ENCODE measurements at places on chromosomes 1 and 21.

- DNase-seq, result no peak
These were observed 1388.1 kb downstream of the AMY1C start for GRCh38 chr1:105137543-105138457.

DNA sequence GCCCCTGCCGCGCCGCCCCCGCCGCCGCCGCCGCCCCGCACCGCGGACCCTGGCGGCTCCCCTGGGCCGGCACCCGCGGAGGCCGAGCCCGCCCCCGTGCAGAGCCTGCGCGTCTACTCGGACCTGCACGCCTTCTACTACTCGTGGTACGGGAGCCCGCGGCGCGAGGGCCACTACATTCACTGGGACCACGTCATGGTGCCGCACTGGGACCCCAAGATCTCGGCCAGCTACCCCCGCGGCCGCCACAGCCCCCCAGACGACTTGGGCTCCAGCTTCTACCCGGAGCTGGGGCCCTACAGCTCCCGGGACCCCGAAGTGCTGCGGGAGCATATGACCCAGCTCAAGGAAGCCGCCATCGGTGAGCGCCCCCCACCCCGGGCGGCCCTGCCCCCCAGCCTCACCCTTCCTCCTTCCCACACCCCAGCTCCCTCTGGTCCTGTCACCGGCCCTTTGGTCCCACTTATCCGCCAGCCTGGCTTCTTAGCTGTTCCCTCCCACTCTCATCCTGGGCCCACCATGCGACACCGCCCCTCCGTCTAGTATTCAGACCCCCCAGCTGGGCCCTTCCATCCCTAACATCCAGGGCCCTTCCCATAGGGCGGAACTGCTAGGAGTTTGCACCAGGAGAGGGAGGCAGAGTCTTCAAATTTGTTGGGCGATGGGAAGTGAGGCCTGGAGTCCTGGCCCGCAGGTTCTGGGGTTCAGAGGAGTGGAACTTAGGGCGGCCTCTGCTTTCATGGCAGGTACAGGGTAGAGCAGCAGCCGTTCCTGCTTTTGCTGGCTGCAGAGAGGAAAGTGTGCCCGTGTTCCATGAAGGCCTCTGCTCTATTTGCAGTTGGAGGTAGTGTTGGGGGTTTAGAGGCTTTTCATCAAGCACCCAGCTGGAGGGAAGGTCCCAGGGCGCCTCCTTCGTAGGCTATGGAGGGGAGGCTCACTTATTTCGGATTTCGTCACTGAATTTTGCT lies 1.0 kb downstream of the MANEAL start:
- DNase-seq, result no peak

- no peak for DNase-seq
These were observed 63.4 kb downstream of the KCNAB2 start for GRCh38 chr1:6108937-6109614.

DNA sequence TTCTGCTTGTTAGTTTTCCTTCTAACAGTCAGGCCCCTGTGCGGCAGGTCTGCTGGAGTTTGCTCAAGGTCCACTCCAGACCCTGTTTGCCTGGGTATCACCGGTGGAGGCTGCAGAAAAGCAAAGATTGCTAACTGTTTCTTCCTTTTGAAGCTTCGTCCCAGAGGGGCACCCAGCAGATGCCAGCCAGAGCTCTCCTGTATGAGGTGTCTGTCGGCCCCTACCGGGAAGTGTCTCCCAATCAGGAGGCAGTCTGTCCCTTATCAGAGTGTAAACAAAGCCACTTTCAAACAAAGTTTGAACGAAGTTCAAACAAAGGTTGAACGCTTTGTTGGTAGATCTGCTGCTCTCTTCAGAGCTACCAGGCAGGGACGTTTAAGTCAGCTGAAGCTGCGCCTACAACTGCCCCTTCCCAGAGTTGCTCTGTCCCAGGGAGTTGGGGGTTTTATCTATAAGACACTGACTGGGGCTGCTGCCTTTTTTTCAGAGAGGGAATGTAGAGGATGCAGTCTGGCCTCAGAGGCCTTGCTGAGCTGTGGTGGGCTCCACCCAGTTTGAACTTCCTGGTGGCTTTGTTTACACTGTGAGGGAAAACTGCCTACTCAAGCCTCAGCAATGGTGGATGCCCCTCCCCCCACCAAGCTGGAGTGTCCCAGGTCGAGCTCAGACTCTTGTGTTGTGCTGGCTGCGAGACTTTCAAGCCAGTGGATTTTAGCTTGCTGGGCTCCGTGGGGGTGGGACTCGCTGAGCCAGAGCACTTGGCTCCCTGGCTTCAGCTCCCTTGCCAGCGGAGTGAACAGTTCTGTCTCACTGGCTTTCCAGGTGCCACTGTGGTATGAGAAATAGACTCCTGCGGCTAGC lies 401.8 kb downstream of the SRGAP2C start:
- DNase-seq, result no peak

- DNase-seq, result no peak
These were observed 9.4 kb downstream of the IL23R start for GRCh38 chr1:67175530-67176087.

- DNase-seq, result no peak
These were observed 36.5 kb upstream of the ADAMTS1 start for GRCh38 chr21:26881504-26882228.

- DNase-seq, result no peak
These were observed 6.1 kb upstream of the RLF start for GRCh38 chr1:40155135-40155534.

GRCh38 chr1:211517006-211517405 lies 25.0 kb upstream of the RD3 start:
- no peak for DNase-seq

- DNase-seq, result no peak
These were observed 4.9 kb downstream of the AHDC1 start for GRCh38 chr1:27598902-27599528.

DNA sequence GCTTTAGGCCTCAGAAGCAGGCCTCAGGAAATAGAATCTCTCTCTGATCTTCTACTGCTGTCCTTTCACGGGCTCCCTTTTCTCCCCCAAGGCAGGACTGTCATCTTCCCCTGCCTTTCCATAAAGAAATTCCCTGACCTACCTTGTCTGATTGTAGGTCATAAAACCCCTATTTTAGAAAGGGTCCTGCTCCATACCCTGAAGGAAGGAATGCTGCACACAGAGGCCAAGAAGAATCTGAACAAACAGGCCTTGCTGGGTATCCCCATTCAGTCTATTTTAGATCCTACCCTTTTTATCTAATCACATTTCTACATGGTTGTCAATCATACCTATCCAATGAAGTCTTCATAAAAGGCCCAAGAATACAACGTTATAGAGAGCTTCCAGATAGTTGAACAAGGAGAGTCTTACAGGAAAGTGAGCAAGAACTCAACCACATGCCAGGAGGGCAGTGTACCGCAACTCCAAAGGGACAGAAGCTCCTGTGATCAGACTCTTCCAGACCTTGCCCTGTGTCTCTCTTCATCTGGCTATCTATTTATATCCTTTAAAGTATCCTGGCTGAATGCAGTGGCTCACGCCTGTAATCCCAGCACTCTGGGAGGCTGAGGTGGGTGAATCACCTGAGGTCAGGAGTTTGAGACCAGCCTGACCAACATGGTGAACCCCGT lies 93.1 kb downstream of the SLC16A1 start:
- no peak for DNase-seq

DNA sequence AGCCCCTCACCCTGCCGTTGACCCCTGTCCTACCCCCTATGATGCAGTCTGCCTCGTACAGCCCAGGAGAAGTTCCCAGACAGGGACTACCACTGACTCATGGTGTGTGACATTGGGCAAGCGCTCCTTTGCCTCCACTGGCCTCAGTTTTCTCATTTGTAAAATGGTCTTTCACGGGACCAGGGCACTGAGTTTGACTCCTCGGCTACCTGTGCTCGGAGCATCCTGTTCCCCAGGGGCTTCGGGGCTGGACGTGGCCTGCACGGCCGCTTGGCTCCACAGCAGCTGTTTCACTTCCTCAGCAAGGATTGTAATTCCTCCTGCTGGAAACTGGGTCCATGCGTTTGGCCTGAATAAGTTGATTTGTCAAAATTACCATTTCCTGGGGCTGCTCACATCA lies 277.3 kb downstream of the MATN1 start:
- no peak for DNase-seq

DNA sequence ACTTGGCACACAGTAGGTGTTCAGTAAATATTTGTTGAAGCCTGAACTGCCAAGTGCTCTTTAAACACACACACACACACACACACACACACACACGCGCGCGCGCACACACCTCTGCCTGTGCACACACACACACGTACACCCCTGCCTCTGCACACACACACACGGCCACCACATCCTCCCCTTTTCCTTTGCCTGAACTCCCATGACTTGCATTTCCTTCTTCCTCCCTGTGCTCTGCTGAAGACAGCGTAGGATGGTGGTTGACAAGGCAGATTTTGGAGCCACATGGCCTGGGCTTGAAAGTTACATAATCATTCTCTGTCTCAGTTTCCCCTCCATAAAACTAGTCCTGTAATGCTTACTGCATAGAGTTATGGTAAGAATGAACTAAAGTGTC lies 712.3 kb downstream of the PTPRU start:
- no peak for DNase-seq

DNA sequence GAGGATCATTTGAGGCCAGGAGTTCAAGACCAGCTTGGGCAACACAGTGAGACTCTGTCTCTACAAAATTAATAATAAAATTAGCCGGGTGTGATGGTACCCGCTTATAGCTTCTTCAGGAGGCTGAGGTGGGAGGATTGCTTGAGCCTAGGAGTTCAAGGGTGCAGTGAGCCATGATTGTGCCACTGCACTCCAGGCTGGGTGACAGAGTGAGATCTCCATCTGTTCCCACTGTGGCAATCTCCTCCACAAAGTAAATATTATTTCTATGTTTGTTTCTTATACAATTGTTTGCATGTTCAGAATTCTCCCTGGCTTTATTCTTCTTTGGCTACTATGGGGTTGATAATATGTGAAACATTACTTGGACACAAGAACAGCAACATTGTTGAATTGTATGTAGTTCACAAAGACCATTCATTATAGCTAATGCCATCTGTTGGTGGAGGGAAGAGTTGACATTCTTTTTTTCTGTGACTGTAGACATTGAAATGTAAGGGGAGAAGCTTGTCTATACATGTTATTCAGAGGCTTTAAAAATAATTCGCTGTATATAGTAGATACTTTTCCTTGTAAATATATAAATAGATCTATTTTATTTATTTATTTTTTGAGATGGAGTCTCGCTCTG lies 47.8 kb upstream of the SRSF10 start:
- no peak for DNase-seq

DNA sequence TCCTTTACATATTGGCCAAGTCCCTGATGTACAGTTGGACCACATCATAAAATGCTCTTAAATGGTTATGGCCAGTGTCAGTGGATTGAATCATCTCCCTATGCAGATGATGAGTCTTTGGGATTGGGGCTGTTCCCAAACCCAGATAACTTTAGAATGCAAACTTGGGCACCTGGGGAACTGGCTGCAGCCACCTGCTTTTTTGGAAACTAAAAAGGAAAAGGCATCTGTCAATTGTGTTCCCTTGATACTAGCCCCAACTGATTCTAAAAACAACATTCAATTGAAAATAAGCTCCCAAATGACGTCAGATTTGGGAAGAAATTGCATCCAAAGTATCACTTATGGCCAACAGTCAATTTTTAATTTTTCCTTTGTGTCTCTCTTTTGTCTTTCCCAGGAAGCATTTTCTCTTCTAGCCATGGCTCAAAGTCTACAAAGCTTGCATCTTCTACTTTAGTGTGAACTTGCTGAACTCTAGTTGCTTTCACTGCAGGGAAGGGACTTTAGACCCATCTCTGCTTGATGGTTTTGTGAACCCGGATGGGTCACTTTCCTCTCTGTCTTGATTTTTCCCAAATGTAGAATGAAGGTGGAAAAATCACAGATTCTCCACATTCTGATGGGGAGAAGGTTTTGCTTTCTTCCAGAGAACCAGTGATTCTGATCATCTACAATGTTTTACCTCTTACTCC lies 402.3 kb upstream of the USP24 start:
- DNase-seq, result no peak

DNA sequence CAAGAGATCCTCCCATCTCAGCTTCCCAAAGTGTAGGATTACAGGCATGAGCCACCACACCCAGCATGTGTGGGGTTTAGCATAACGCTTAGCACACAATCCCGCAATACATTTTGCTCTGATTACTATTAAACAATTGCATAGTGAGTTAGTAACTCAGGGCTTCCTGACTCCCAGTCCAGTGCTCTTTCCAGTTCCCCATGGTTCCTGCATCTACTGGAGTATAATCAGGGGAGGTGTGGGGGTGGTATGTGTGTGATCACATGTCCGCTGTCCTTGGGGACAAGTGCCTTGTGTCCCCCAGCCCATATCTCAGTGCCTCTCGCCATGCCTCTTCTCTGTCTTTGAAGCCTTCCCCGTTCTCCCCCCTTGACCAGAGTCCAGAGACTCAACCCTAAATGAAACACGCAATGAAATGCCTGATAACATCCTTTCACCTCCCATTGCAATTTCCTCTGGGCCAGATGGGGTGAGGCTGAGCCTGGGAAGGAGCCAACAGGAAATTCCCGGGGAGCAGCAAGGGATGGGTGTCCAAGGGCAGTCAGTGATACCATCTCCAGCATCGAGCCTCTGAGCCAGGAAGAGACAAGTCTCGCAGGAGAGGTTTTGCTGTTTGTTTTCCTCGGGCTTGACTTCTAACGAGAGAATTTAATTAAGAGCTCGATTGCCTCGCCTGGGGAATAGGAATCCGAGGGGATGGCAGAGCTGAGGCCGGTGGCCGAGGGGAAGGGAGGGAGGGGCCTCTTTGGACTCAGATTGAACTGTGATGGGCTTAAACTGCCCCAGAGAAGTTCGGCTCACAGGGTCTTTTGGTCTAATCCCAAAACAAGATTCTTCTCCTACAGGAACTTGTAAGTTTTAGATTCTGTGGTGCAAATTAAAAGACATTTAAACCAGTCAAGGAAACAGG lies 7.7 kb upstream of the HTR1D start:
- DNase-seq, result no peak

DNA sequence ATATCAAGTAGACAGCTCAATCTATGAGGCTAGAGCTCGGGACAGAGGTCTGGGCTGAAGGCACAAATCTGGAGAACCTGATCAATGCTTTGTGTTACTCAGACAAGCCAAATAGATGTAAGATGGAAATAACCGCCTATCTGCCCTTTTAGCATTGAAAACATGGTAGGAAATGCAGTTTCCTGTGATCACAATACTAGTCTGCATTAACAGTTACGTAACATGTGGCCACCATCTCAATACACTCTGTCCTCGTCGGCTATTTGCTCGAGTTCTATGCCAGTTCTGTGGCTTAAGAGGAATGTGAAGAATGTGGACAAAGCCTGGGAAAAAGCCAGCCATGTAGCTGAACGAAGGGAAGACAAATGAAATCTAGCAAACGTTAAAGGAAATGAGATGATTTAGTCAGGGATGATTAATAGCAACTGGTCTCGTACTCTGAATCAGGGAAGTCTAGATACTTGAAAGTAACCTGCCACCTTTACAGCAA lies 73.3 kb downstream of the HSF2BP start:
- DNase-seq, result no peak

DNA sequence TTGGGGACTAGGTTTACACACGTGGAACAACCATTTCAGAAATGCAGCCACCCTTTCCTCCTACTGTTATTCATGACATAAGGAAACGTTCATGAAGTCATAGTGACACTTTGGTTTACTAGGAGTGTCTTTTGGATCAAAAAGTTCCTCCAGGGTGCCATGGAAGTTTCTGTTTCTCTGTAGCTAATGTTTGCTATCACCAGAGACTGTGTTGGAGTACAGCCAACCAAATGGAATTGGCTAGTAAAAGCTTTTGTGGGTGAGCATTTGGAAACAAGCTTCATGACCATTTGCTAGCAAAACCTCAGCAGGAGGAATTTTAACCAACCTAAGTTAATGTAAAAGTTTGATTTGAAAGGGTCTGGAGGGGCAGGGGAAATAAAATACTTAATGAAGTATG lies 43.9 kb upstream of the ADGRL2 start:
- no peak for DNase-seq

- DNase-seq, result no peak
These were observed 306.5 kb downstream of the HHIPL2 start for GRCh38 chr1:222241410-222241809.
